Lung microvascular endothelial cell (primary cell): ENCODE measurements at places on chromosomes 5 and 9.
A peak's percentile ranks its signal among the peaks of the same experiment; 100 is the strongest.

- DNase-seq, result no peak
Measured at GRCh38 chr5:181173027-181173419, 25.6 kb downstream of the OR2V2 start.

- peak; percentile 86 for DNase-seq
Measured at GRCh38 chr9:13279284-13280141, at the start of gene MPDZ. MPDZ (minus strand) TSS chr9:13279692; CDS start chr9:13250315, 29,377 bp downstream.

- DNase-seq, result no peak
Measured at GRCh38 chr5:1028481-1029281, 20.1 kb downstream of the NKD2 start.

- peak; percentile 74 for DNase-seq
Measured at GRCh38 chr5:73451224-73452130, 2.9 kb upstream of the FOXD1 start.

DNA sequence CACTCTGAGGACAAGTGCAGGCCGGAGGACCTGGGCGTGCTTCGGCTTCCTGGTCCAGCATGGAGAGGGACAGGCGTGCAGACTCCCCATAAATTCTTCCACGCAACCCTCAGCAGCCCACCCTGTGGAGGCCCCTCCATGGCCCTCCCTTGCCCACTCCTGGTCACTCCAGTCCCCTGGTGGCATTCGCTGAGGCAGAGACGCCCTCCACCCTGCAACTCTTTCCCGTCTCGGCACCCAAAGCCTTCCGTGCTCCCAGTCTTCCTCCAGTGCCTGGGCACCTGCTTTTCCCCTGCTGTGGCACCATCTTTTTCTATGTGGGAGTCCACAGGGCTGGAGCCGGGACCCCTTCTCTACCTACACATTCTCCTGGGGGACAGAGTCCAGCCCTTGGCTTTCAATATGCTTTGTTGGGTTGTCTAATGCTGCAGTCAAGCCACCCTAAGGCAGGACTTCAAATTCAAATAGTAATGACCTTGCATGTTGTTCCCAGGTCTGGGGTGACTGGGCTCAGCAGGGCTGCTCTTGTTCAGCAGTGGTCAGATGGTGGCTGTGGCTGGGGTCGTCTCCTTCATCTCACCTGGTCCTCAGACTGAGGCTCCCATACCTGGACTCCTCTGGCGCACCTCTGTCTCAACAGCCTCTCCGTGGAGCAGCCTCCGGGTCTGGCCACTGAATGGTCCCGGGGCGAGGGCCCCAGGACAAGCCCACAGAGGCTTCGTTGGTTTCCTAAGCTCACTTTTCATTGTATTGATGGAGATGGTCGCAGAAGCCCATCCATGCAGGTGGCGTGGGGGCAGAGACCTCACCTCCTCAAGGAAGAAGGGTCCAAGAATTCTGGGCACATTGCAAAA is 15.2 kb downstream of the MRPL36 start:
- DNase-seq, result no peak

GRCh38 chr9:136773386-136774044 is 9.2 kb upstream of the LCN15 start:
- peak; percentile 62 for DNase-seq

DNA sequence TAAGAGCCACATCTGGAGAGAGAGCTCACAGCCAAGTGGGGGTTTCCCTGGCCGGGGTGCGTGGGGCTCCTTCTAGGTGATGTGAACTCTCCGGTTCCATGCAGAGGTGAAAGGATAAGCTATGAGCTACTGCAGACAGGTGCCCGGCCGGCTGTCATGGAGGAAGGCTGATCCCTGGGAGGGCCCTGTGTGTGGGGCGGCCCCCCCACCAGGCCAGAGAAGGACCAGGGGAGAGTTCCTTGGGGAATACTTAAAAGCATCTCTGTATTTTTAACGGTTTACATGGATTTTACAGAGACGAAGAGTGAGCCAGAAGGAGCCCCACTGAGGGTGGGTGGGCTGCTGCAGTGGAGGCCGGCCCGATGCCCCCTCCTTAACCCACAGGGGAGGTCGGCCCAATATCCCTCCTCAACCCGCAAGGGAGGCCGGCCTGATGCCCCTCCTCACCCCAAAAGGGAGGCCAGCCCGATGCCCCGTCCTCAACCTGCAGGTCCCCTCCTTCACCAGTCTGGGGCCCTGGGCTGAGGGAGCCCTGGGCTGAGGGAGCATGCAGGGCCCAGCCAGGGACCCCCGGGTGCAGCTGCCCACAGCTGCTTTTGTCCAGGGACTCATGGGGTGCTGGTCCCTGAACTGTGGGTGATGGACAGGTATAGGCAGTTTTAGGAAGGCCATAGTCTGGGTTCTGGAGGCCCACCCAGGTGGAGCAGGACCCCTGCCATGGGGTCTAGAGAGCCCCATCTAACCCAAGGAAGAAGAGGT is 31.9 kb downstream of the MRPL36 start:
- DNase-seq, result no peak

- no peak for DNase-seq
Measured at GRCh38 chr5:67193439-67193807, 3.2 kb downstream of the CD180 start.

GRCh38 chr5:123285122-123286023 is 137.8 kb downstream of the CEP120 start:
- DNase-seq, result no peak

DNA sequence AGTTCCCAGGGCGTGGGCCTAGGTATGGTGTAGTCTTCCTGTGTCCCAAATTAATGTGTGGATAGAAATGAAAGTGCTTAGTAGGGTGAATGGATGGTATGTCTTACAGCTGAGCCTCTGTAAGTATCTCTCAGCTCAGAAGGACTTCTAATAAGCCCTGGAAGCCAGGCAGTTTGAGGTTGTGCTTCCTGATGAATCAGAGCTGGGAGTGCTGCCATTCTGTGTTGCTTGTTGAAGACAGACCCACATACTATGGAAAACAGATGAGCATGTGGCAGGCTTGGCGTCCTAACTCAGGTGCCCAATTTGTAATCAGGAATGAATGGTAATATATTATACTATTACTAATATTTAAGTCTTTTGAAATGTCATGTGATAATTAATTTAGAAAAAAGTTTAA is 69.8 kb downstream of the CMYA5 start:
- no peak for DNase-seq

GRCh38 chr9:8733131-8733954 is 933.8 kb upstream of the DMAC1 start:
- DNase-seq, result peak; percentile 40

GRCh38 chr9:26656003-26656870 is 236.4 kb downstream of the CAAP1 start:
- peak; percentile 12 for DNase-seq

- no peak for DNase-seq
Measured at GRCh38 chr5:104052558-104053352, 490.2 kb upstream of the NUDT12 start.

DNA sequence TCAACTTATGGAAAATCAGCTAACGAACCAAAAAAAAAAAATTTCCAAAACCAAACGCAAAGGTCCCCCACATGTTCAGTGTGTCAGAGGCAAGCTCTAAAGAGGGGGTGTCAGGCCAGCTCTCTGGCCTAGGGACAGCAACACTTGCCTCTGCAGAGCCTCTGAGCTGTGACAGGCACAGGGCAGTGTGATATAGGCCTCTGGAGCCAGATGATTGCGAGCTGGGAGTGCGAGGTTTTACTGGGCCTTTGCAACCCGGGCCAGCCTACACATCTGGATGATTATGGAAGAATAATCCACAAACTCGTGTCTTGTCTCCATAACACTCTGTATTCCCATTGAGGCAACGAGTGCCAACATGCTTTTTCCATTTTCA is 67.7 kb upstream of the STC2 start:
- no peak for DNase-seq

DNA sequence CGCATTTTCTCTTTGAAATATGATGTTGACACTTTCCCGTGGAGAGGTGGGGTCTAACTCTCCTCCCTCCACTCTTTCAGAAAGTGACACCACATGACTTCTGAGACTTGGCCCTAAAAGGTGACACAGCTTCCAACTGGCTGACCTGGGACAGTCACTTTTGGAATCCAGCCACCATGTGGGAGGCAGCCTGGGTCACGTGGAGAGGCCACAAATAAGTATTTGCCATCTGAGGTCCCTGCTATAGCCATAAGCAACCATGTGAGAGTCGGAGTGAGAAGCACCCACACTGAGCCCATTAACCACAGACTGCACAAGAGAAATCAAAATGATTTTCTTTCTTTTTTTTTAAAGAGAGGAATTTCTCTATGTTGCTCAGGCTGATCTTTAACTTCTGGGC is 4.1 kb upstream of the PHYKPL start:
- DNase-seq, result peak; percentile 39

GRCh38 chr5:127907907-127908306 is 175.7 kb upstream of the SLC12A2 start:
- DNase-seq, result no peak

GRCh38 chr5:95734906-95735305 is 3.8 kb downstream of the RHOBTB3 start:
- DNase-seq, result no peak

DNA sequence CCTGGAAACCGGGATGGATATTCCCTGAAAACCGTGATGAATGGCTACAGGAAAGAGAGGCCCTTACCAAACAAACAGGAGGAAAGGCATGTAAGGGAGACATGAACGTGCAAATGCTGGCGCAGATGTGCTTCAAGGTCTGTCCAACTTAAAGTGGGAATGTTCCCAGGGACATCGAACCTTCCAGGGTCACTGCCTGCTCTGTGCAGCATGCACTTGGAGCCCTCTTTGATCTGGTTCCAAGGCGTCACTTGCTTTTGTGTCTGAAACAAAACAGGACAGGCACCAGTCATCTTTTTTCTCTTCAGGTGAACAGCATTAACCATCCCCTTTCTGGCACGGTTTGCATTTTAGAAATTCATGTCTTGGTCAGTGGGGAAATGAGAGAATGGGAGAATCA is 479.4 kb downstream of the RASEF start:
- no peak for DNase-seq

- peak; percentile 48 for DNase-seq
Measured at GRCh38 chr5:120096413-120096812, 367.7 kb upstream of the PRR16 start.

- DNase-seq, result no peak
Measured at GRCh38 chr5:111472579-111472978, 39.8 kb downstream of the STARD4 start.

DNA sequence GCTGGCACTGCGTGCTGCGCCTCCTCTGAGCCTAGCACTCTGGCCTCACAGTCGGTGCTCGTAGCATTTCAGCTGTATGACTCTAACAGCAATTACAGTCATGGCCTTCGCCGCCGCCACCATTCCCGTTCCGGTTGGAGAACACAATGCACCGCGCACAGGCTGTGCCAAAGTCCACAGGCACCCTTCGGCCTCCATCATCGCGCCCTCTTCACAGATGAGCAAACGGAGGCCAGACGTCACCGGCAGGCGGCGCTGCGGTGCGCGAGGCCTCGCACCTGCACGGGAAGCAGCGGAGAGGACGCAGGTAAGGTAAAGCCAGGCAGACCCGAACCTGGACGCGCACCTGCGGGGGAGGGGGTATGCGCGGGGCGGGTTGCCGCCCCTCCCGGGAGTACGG is 128.9 kb downstream of the BARX1 start:
- no peak for DNase-seq

- peak; percentile 44 for DNase-seq
Measured at GRCh38 chr5:134174841-134175839, 1.6 kb downstream of the SKP1 start.

GRCh38 chr5:38347896-38348295 is 89.5 kb downstream of the EGFLAM start:
- DNase-seq, result no peak

DNA sequence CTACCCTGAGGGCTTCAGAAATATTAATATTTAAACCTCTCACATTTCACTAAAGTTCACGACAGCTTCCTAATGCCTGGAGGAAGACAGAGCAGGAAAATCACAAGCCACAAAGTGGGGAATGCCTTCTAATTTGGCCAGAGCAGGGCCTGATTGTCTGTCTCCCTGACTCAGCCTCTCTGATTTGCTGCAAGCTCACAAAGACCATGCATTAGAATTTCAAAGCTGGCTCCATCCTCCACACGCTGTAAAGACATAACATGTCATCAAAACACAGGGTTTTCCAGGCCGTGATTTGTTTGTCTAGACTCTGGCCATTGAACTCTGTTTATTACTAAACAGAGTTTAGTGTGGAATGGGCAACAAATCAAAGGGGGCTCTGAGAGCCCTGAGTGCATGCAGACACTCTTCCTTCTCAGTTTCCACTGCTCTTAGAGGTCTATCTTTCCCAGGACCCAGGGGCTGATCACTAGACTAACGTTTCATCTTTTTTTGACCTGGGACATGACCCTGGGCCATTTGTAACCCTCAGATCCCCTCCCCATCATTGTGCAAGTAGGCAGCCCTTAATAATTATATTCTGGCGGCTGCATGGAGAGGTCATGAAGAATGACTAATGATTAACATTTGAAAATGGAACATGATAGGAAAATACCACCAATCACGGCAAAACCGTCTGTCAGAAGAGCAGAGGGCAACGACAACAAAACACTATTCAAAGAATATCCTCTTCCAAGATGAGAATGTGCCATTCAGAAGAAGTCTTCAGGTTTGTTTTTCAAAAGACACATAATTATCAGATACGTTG is 140.2 kb downstream of the ENC1 start:
- DNase-seq, result no peak

DNA sequence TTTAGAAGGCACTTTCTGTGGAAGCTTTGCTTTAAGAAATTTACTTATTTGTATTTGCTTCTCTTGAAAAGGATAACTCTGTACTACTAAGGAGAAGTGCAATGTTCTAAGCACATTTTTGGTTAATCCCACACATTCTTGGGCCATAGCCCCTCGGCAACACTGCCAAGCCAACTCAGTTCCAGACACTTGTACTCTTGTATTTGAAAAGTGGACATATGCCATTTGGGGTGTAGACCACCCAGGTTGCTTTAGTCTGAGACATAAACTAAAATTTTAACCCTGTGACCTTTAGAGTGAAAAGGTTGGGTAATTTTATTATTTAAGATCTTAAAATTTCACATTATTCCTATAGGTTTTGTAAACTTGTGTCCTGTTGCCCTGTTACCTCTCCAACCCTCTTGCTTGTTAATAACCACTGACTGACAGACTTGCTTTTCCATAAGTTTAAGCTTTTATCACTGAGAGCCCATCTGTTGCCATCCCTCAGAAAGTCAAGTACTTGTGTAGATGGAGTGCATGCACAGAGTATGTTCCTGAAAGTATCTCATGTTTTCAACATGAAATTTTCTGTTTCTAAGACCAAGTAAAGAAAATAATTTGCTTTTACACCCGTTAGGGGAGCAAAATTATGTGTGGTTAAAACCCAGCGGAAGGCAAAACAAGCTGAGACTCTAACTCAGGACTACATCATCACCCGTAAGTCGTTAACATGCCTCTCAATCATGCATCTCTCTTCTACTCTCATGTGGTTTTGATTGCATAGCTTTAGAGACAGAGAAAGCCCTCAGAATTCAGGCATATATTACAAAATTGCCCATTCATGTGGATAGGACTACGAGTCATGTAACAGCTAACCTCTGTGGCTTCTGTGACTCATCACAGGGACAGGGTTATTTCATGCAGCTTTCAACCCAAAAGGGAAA is 117.3 kb downstream of the GDNF start:
- DNase-seq, result peak; percentile 64

DNA sequence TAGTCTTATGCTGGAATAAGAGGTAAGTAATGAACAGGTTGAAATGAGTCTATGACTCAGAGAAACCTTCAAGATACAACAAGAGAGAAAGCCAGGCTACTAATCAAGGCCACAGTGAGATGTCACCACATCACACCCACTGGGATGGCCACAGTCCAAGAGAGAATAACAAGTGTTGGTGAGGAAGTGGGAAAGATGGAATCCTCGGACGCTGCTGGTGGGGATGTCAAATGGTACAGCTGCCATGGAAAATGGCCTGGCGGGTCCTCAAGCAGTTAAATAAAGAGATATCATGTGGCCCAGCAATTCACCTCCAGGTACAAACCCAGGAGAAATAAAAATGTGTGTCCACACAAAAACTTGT is 41.9 kb upstream of the NEURL1B start:
- no peak for DNase-seq
